ENCODE measurements at places on chromosomes 5 and 9. TPM values are rescaled to one million over a fixed set of nuclear protein-coding genes. Genes with fewer than 3 reads are reported as not detected.

Gene PTGR1
- total RNA-seq: 400 TPM

Gene PMPCA
- total RNA-seq: 78.7 TPM

Gene ASS1
- 16.7 TPM for total RNA-seq

Gene SHROOM1
- total RNA-seq: 9.4 TPM

Gene RIGI
- total RNA-seq: 2.9 TPM

Gene CAMK2A
- 0.91 TPM for total RNA-seq

Gene SMIM33
- total RNA-seq: not detected

Gene PIP5K1B
- not detected for total RNA-seq

Gene IQGAP2
- total RNA-seq: 1.0 TPM

Gene ETF1
- total RNA-seq: 120 TPM

Gene LCN15
- not detected for total RNA-seq

Gene WWC1
- total RNA-seq: 79.0 TPM

Gene AQP3
- total RNA-seq: 22.9 TPM

Gene TGFBI
- 1,744 TPM for total RNA-seq

Gene PRLR
- 0.16 TPM for total RNA-seq

Gene TMOD1
- 2.8 TPM for total RNA-seq

Gene SIT1
- total RNA-seq: not detected

Gene FCN2
- not detected for total RNA-seq

Gene ALDOB
- not detected for total RNA-seq

Gene PTGES
- 136 TPM for total RNA-seq

Gene GFRA3
- total RNA-seq: not detected

Gene CEP72
- total RNA-seq: 11.4 TPM

Gene LPAR1
- total RNA-seq: 15.6 TPM

Gene IFNE
- total RNA-seq: 1.4 TPM

Gene C7
- not detected for total RNA-seq

Gene C9orf153
- total RNA-seq: not detected

Gene G3BP1
- total RNA-seq: 156 TPM

Gene SUSD3
- 0.71 TPM for total RNA-seq

Gene NOXA1
- total RNA-seq: 1.7 TPM

Gene GDA
- total RNA-seq: 0.97 TPM

Gene PCDHB8
- 0.25 TPM for total RNA-seq

Gene ACTL7A
- not detected for total RNA-seq

Gene GAPT
- not detected for total RNA-seq

Gene TAF11L14
- total RNA-seq: not detected

Gene QRFP
- total RNA-seq: not detected

Gene TEX48
- total RNA-seq: not detected

Gene SNCB
- 0.94 TPM for total RNA-seq

Gene CBY3
- total RNA-seq: not detected

Gene IFNK
- not detected for total RNA-seq
